ENCODE measurements at places on chromosomes 3 and 15.

DNA sequence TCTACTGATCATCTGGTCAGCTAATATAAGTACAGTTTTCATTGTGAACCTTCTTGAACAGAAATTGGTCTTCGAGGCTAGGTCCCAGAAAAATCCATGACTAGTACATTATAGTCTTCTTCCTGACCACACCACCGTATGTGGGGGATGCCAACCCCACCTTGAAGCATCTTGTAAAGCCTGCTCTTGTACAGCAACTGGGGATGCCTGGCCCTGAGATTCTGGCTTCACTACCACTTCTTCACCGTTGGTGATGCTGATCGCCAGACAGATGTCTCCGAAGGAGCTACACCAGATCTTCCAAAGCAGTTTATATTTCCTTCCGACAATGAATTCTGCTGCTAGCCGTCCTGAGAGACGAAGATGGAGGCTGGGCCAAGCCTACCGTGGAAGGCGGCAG is 238.3 kb downstream of the CDIN1 start:
- no peak for DNase-seq

- DNase-seq, result peak; percentile 46
These were observed 1.1 kb downstream of the WDR82 start for GRCh38 chr3:52277071-52277964.

DNA sequence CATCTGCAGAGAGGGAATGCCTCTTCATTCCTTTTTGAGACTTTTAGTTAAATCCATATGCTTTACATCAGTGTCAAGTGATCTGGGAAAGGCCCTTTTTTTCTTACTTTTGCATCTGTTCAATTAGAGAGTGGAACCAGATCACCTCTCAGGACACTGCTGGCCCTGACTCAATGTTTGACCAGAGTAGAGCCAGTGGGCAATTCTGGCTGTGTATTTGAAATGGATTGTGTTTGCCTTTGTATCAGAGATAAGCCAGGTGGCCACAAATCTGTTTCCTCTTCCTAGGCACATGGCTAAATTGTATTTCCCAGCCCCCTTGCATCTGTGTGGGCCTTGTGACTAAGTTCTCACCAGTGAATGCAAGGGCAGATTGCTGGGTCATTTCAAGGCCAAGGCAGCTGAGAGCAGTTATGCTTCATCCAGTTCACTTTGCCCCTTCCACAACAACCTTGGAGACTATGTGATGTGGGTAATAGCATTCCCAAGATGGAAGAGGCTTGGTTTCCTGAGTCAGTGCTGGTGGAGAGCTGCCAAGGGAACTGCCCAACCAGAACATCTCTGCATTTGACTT is 75.6 kb upstream of the CACNA2D3 start:
- no peak for DNase-seq

- no peak for DNase-seq
These were observed 38.9 kb downstream of the CPN2 start for GRCh38 chr3:194312186-194312742.

- no peak for DNase-seq
These were observed 31.7 kb downstream of the ECT2 start for GRCh38 chr3:172782235-172782634.

- DNase-seq, result no peak
These were observed 17.9 kb downstream of the SLC35A5 start for GRCh38 chr3:112579697-112580096.

DNA sequence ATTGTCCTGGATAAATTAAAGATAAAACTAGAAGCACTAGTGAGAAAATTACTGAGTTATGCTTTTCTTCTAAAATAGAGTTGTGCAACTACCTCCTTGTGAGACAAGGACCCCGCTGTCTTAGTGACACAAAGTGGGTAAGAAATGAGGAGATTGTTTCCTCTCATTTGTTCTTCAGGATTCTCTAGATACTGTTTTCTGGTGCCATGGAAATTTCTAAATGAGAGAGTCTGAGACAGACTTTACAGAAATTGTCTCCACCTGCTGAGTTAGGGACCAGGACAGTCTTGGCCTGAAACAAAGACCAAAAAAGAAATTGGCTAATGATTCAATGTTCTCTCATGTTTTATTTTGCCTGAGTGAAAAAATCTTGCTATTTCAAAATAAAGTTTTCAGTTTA is 427.5 kb downstream of the TUSC7 start:
- no peak for DNase-seq

DNA sequence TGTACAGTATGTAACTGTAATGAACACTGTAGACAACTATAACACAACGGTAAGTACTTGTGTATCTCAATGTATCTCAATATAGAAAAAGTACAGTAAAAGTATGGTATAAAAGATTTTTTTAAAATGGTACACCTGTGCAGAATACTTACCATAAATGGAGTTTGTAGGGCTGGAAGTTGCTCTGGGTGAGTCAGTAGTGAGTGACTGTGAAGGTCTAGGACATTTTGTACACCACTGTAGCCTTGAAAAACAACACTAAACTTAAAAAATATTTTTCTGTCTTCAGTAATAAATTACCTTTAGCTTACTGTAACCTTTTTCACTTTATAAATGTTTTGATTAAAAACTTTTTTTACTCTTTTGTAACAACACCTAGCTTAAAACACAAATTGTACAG is 142.9 kb downstream of the ATG7 start:
- DNase-seq, result no peak

DNA sequence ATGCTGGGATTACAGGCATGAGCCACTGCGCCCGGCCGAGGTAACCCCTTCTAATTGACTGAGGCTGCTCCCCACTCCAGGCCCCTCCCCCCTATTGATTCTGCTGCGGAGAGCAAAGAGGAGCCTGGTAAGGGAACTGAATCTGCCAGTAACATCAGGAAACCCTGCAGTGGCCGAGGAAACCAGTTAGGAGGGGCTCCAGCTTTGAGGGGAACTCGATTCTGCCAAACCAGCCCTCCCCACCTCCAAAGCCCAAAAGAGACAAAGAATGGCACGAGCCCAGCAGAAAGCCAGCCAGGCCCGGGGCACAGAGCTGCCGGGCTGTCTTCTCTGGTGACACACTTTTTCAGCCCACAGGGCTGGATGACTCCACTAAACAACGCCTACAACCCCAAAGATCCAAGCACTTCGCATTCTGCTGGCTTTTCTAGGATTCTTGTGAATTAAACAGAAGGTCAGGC is 15.0 kb upstream of the ACAD9 start:
- no peak for DNase-seq

DNA sequence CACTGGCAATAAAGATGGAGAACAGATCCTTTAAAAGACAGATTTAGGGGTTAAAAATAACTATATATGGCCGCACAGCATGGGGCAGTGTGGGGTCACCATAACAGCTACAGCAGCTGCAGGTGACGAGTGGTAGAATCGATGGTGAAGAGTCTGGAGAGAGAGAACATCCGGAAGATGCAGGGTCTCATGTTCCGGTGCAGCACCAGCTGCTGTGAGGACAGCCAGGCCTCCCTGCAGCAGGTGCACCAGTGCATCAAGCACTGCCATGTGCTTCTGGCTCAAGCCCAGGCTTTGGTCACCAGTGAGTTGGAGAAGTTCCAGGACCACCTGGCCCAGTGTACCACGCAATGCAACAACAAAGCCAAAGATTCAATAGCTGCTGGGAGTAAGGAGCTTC is 93.7 kb upstream of the IMPG2 start:
- no peak for DNase-seq

- DNase-seq, result no peak
These were observed 143.0 kb downstream of the RYR3 start for GRCh38 chr15:33453761-33454160.

DNA sequence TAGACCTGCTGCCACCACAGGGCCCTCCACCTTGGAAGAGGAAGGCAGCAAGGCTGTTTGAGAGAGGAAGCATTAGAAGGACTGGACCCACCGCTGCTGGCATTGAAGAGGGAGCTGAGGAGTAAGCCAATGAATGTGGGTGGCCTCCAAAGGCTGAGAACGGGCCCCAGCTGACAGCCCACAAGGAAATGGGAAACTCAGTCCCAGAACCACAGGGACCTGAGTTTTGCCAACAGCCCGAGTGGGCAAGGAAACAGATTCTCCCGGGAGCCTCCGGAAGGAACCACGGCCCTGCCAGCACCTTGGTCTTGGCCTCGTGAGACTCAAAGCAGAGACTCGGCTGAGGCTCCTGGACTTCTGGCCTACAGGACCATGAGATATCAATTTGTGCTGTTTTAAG is 95.4 kb upstream of the SNRPA1 start:
- DNase-seq, result no peak

DNA sequence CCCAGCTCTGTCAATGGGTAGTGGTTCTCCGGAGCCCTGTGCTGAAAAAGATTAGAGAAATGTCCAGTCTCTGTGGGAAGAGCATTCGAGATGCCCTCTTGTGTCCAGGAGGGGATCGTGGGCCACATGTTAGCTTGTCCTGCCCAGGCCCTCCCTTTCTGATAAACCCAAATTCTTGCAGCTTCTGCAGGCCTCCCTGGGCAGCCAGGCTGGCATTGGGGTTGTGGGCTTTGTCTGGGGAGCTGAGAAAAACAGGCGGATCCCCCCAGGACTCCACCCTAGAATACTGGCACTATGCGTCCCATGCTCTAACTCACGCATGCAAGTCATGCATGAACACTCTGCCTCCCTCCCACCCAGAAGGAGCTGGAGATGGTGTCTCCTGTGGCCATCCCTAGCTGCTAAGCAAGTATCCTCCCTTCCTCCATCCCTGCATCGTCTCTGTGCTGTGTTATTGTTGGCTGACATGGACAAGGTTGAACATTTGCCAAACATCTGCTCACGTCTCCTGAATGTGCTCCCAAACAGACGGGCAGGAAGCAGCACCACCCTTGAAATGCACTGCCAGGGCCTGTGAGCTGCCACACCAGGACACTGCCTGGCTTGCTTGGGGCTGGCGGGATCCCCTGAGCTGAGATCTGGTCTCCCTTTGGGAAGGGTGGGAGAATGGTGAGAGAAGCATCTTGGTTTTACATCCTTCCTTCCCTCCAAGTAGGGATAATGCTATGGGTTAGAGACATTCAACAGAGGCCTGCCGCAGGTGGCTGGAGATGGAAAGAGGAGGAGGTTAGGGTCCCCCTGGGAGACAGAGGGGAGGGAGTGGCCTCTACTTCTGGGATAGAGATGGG is 26.5 kb downstream of the CFAP161 start:
- DNase-seq, result no peak

GRCh38 chr3:187774185-187774789 is 29.0 kb upstream of the BCL6 start:
- no peak for DNase-seq

DNA sequence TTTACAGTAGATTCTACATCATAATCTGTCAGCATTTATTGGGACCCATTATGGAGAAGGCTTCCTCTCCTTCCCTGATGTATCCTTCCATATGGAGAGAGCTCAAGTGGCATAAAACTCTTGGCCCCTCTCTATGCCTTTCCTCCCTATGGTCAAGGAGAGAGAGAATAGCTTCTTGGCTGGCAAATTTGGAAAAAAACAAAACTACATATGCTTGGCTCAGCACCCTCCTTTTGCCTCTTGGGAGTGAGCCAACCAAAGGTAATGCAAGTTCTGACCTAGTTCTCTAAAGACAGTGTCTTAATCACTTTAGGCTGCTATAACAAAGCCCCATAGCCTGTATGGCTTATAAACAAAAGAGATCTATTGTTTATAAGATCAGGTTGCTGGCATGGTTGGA is 37.5 kb downstream of the C3orf70 start:
- no peak for DNase-seq

DNA sequence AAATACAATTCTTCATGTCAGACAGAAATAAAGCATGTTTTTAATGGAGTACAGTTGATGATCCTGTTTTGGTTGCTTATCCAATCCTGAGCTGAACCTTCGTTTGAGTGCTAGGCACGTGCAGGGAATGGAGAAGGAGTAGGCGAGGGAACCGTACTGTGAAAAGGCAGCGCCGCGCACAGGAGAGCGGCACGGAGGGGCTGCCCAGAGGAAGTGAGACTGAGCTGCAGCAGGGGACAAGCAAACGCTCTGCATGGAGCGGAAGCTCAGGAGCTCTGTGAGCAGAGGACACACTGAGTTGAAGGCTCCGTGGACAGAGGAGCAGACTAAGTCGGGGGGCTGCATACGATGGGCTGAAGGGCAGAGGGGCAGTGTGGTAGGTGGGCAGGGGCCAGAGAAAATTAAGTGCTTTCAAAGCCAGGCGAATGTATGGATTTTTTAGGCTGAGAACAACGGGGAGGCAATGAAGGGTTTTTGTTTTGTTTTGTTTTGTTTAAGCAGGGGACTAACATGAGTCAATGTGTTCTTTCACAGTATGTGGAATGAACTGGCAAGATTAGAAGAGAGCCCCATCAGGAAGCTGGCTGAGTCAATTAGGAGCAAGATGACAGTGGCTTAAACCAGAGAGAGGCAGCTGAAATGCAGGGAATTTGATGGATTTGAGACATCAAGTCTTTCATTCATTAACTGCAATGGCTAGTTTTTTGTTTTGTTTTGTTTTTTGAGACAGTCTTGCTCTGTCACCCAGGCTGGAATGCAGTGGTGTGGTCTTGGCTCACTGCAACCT is 23.8 kb upstream of the TM2D3 start:
- no peak for DNase-seq

DNA sequence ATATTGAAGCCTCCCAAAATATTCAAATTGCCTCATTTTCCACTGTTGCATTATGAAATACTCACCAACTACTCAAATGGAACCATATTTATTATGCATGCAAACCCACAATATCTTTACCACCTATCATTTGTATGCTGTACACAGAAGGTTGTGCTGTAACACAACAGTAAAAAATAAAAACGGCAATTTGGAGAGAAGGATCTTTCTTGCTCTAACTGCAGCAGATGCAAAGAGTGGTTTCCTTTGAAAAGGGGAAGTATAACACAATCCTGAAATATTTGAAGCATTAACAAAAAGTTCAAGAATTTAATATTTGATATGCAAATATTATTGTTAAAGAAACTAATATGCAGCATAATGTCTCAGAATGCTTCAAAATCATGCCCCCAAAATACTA is 244.5 kb upstream of the SUCLG2 start:
- DNase-seq, result no peak

DNA sequence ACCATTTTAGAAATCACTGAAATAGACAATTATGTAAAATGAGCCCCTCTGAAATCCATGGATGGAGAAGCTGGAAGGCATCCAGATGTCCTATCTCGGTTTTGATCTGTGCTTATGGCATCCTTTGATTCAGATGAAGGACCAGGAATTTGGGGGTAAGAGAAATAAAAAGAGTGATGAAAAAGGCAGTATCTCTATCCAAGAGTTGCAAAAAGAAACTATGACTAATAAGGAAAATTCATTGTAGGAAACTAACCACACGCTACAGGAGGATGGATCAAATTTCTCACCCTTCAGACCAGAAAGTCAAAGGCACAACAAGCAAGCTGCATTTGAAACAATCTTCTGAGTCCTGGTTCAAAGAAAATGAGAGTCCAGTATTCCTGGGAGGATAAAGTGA is 34.8 kb downstream of the SRGAP3 start:
- DNase-seq, result no peak

- DNase-seq, result no peak
These were observed 505.1 kb downstream of the FHIT start for GRCh38 chr3:60746043-60746638.

GRCh38 chr3:28326458-28326926 is 22.0 kb upstream of the ZCWPW2 start:
- DNase-seq, result no peak

- no peak for DNase-seq
These were observed 49.4 kb downstream of the ITGB5 start for GRCh38 chr3:124837730-124838186.

- DNase-seq, result no peak
These were observed 84.5 kb upstream of the MEF2A start for GRCh38 chr15:99481113-99481950.
